Cardiac muscle cell (in vitro differentiated cells and primary cell): ENCODE measurements at places on chromosomes 12 and 14.

GRCh38 chr14:69547701-69548348 lies 26.8 kb downstream of the CCDC177 start:
- no peaks in the 10 kb centered on the region for H3K36me3 ChIP-seq
- peak; percentile 63 for DNase-seq
- no peak overlapping the region for H3K27ac ChIP-seq
- no peaks in the 10 kb centered on the region for H3K4me1 ChIP-seq

DNA sequence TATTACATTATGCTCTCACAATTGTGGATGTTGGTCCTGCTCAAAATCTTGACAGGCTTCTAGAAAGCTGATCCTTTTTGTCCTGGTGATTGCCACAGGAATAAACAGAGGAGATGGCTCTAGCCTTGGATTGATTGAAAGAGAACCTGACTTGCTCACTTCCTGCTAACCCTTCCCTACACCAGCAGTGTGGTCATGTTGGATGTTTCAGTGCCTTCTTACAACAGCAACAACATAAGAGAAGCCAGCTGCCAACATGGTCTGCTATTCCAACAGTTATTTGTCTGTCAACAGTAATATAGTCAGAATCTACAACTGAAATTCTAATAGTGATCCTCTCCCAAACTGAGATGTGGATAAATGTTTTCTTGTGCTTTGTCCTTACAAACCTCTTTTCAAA lies 311.6 kb upstream of the DIO2 start:
- DNase-seq: no peak
- no peaks in the 10 kb centered on the region for H3K27me3 ChIP-seq
- no peak overlapping the region for H3K27ac ChIP-seq
- no peaks in the 10 kb centered on the region for H3K36me3 ChIP-seq
- H3K4me3 ChIP-seq: no peak overlapping the region
- no peaks in the 10 kb centered on the region for H3K4me1 ChIP-seq

GRCh38 chr12:47024463-47024862 lies 55.0 kb upstream of the PCED1B start:
- no peaks in the 10 kb centered on the region for H3K36me3 ChIP-seq
- H3K4me1 ChIP-seq: no peaks in the 10 kb centered on the region
- DNase-seq: peak; percentile 71
- no peak overlapping the region for H3K27ac ChIP-seq
- no peaks in the 10 kb centered on the region for H3K27me3 ChIP-seq

DNA sequence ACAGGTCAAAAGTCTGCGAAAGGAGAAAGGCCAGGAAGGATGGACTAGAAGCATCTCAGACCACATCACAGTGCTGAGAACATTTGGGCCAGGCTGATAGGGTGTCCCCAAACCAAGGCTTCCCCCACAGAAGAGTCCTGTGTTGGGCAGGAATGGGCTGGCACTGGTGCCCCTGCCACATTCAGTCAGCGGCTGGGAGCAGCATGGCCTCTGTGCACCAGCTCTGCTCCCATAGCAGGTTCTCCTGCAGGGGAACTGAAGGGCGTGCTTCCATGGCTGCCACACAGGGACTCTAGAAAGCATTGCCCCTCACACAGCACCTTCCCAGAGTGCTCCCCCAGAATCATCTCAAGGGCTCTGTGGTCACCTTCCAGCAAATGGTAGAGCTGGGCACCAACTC lies 17.5 kb downstream of the EVL start:
- H3K4me3 ChIP-seq: no peak overlapping the region
- H3K27me3 ChIP-seq: no peaks in the 10 kb centered on the region
- peaks cover 1% of the 10 kb centered on the region for H3K36me3 ChIP-seq
- H3K27ac ChIP-seq: no peak overlapping the region
- DNase-seq: no peak

DNA sequence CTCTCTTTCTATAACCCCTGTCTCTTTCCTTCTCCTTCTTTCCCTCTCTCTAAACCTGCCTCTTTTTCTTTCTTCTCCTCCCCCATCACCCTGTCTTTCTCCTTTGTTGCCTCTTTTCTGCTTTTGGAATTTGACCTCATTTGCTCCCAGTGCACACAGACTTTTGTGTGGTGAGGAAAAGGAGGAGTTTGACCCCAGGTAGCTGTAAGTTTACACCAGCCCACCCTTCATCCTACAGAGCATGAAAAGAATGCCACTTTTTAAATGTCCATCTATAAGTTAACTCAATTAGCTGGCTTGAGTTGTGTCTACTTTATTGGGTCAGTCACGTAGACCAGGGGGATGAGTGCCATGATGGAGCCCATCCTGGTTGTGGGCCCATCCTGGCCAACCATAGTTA lies 146.8 kb upstream of the SLC38A2 start:
- peaks cover 10% of the 10 kb centered on the region for H3K4me1 ChIP-seq
- no peak overlapping the region for H3K4me3 ChIP-seq
- no peaks in the 10 kb centered on the region for H3K36me3 ChIP-seq
- DNase-seq: no peak
- no peaks in the 10 kb centered on the region for H3K27me3 ChIP-seq

DNA sequence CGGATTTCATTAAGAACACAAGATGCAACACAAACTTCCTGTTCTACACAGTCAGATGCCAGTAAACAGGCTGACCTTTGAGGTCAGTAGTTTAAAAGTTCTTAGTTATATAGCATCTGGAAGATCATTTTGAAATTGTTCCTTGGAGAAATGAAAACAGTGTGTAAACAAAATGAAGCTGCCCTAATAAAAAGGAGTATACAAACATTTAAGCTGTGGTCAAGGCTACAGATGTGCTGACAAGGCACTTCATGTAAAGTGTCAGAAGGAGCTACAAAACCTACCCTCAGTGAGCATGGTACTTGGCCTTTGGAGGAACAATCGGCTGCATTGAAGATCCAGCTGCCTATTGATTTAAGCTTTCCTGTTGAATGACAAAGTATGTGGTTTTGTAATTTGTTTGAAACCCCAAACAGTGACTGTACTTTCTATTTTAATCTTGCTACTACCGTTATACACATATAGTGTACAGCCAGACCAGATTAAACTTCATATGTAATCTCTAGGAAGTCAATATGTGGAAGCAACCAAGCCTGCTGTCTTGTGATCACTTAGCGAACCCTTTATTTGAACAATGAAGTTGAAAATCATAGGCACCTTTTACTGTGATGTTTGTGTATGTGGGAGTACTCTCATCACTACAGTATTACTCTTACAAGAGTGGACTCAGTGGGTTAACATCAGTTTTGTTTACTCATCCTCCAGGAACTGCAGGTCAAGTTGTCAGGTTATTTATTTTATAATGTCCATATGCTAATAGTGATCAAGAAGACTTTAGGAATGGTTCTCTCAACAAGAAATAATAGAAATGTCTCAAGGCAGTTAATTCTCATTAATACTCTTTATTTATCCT lies 13.5 kb downstream of the PTGER2 start:
- no peaks in the 10 kb centered on the region for H3K36me3 ChIP-seq
- no peaks in the 10 kb centered on the region for H3K27me3 ChIP-seq
- no peak for DNase-seq
- no peak overlapping the region for H3K4me3 ChIP-seq
- H3K4me1 ChIP-seq: no peaks in the 10 kb centered on the region

DNA sequence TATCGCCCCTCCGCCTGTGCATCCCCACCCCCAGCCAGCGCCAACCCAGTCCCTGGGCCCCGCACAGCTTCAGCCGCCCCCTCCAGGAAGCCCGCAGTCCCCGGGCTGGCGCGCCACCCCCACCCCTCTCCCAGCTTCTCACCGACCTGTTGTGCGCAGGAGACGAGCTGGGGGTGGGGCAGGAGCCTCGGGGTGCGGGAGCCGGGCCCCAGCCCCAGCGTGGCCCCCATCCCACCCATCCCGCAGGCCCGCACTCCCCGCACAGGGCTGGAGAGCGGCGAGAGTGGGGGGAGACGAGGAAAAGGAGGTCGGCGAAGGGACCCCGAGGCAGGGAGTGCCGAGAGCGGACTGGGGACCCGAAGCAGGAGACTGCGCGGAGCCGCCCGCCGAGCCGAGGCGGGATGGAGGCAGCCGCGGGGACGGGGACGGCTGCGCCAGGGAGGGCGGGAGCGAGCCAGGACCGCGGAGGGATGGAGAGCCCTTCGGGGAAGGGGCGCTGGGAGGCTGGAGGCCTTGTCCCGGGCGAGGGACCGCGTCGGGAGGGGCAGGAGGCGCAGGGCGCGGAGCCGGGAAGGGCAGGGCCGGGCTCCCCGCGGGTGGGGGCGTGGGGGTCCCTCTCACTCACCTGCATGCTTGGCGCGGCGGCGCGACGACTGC lies 498 bp downstream of the PIANP start:
- peak overlapping the region; percentile 71 for H3K4me3 ChIP-seq
- H3K4me1 ChIP-seq: peaks cover 5% of the 10 kb centered on the region
- DNase-seq: no peak
- H3K27me3 ChIP-seq: peaks cover 40% of the 10 kb centered on the region
- no peak overlapping the region for H3K27ac ChIP-seq
